Nasal cavity respiratory epithelium epithelial cell of viscerocranial mucosa (primary cell): ENCODE measurements at places on chromosomes 1 and 21. TPM values are rescaled to one million over a fixed set of nuclear protein-coding genes. Genes with fewer than 3 reads are reported as not detected.

Gene FLG2
- under 0.01 TPM in 1 of 2 replicates, not detected in the other for total RNA-seq

Gene LCE6A
- not detected in 2 replicates for total RNA-seq

Gene ANKRD45
- 0.28 TPM in 1 of 2 replicates, not detected in the other for total RNA-seq

Gene PWP2
- total RNA-seq, result 39.7 and 55.0 TPM in 2 replicates

Gene UHMK1
- 75.2 and 85.1 TPM in 2 replicates for total RNA-seq

Gene NBPF6
- under 0.01 TPM in 1 of 2 replicates, not detected in the other for total RNA-seq

Gene CFHR3
- total RNA-seq, result 0.14 TPM in 1 of 2 replicates, not detected in the other

Gene ICOSLG
- 1.0 and 3.3 TPM in 2 replicates for total RNA-seq

Gene TRIM67
- total RNA-seq, result not detected in 2 replicates

Gene NUF2
- 0.07 and 0.68 TPM in 2 replicates for total RNA-seq
